ENCODE measurements at places on chromosomes 12 and 14. TPM values are rescaled to one million over a fixed set of nuclear protein-coding genes. Genes with fewer than 3 reads are reported as not detected.

Gene TROAP
- total RNA-seq = 0.97 TPM

Gene OR6C2
- not detected for total RNA-seq

Gene LRRC10
- 39.2 TPM for total RNA-seq

Gene ANKRD13A
- total RNA-seq = 22.9 TPM

Gene KICS2
- 3.8 TPM for total RNA-seq

Gene NEUROD4
- not detected for total RNA-seq

Gene MRPS35
- 56.7 TPM for total RNA-seq

Gene YEATS4
- total RNA-seq = 11.4 TPM

Gene SCARB1
- 14.1 TPM for total RNA-seq

Gene GALNT16
- 94.9 TPM for total RNA-seq

Gene BCL11B
- total RNA-seq = 0.14 TPM

Gene GPRC5A
- total RNA-seq = 1.7 TPM

Gene OASL
- 0.08 TPM for total RNA-seq

Gene ZDHHC22
- total RNA-seq = not detected

Gene PPFIA2
- total RNA-seq = 0.35 TPM

- DNase-seq = no peak
Observed at GRCh38 chr12:68479261-68479895, 131.3 kb upstream of the RAP1B start.

- no peak for DNase-seq
Observed at GRCh38 chr14:28778138-28779117, 11.8 kb downstream of the FOXG1 start.

DNA sequence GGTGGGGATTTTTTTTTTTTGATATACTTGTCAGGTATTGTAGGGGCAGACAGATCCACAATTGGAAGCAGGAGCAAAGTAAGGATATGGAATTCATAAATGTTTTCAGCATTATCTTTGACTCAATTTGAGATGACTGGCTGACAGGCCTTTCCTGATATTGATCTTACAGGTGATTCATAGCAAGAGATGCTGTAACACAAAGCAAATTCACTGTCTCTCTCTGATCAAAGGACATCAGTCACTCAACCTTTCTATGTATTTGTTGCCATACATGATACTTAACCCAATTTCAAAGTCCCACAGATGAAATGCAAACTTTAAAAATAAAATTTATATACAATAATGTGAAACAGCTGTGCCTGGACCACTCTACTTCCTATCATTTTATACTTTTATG lies 1506.9 kb downstream of the AACS start:
- no peak for DNase-seq

- no peak for DNase-seq
Observed at GRCh38 chr14:26663506-26663905, 65.7 kb upstream of the NOVA1 start.

- DNase-seq = no peak
Observed at GRCh38 chr14:45678163-45678562, 425.2 kb upstream of the MIS18BP1 start.

DNA sequence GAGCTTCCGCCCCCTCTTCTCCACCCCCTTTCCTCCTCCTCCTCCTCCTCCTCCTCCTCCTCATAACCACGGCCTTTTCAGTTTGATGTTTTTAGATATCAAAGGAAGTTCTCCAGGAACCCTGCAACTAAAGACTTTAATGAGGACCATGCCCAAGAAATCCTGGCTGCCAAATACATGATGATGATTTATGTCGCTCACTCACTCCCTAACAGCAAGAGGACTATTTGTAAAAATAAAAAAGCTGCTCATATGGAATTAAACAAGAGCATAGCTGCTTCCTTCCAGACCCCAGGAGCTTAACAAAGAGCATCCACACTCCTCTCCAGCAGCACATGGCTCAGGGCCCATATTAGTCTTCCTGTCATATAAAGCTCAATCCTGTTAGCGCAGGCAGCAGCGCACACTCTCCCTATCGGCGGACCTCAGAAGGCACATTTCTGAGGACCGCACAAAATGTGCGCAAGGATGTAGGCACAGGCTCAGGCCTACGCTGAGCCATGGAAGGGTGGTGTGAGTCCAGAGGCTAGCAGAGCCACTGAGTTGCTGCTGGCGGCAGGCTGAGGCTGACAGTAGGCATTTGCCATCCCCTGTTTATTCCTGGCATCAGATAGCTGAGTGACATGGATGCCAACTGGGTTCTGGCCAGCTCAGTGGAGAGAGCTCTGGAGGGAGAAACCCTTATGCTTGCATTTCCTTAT lies 232.8 kb downstream of the MSRB3 start:
- DNase-seq = peak; percentile 68

- no peak for DNase-seq
Observed at GRCh38 chr14:58599707-58600106, 38.1 kb upstream of the DACT1 start.

- DNase-seq = no peak
Observed at GRCh38 chr14:69999261-69999674, 120.1 kb downstream of the SMOC1 start.

DNA sequence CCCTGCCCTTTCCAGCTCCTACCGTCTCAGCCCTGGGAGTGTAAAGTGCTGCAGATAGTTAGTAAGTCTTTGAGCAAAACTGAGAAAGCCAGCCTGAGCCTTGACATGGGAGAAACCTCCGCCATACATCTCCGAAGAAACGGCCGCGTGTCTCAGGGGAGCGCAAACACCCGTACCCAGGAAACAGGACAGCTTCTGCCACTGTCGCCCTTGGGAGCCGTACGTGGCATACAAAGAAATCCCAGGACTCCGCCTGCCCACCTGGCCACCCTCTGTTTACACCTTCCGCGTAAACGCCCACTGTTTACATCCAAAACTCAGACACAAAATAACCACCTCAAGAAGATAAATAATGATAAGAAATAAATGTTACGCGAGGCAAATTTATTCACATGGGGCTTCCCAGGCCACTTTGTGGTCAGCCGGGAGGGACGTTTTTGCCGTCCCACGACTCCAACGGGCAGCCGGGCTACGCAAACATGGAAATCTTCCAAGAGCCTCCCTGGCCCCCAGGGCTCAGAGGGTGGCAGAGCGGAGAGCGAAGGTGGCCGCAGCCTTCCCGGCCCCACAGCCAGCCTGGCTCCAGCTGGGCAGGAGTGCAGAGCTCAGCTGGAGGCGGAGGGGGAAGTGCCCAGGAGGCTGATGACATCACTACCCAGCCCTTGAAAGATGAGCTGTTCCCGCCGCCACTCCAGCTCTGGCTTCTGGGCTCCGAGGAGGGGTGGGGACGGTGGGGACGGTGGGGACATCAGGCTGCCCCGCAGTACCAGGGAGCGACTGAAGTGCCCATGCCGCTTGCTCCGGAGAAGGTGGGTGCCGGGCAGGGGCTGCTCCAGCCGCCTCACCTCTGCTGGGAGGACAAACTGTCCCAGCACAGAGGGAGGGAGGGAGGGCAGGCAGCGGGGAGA lies at the start of gene BDKRB2:
TSS of gene BDKRB2 (plus strand) at position 689 of the 908 bp plus-strand sequence. CDS start 32,269 bp downstream, outside the sequence.
- no peak for DNase-seq

GRCh38 chr12:117023998-117024960 lies 74.9 kb downstream of the TESC start:
- DNase-seq = no peak

DNA sequence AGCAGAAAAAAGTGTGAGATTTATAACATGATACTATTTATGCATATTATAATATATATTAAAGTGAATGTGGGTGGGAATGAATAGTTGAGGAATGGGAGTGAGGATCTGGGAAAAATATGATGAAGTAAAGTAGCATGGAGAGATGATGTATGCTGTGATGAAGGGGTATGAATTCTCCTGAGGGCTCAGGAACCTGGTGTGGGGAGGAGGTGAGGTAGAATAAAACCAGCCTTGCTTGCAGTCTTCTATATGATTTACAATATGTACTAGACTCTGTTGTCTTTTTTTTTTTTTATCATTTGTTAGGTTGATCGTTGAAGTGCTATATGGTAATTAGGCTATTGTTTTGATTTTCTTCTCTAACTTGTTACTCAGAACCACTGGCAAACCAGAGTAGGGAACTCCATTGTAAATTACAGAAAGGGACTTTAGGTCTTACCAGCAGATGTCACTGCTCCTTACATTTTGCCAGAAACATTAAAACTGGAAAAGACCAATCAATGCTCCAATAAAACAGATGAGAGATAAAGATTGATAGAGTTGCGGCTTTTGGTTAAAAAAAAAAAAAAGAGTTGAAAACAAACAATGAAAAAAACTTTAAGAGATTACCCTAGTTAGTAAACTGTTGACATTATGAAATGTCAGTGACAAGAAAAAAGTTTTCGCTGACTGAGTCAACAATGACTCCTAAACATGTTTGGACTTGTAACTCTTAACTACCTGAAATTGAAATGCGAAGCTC lies 39.9 kb downstream of the ATL1 start:
- no peak for DNase-seq

GRCh38 chr12:54338698-54339296 lies 13.9 kb downstream of the COPZ1 start:
- no peak for DNase-seq

GRCh38 chr12:123134826-123135225 lies 16.1 kb downstream of the PITPNM2 start:
- no peak for DNase-seq

- DNase-seq = peak; percentile 34
Observed at GRCh38 chr12:123037791-123038190, 57.3 kb downstream of the ARL6IP4 start.

GRCh38 chr14:75697386-75697785 lies 36.3 kb downstream of the TTLL5 start:
- DNase-seq = no peak

DNA sequence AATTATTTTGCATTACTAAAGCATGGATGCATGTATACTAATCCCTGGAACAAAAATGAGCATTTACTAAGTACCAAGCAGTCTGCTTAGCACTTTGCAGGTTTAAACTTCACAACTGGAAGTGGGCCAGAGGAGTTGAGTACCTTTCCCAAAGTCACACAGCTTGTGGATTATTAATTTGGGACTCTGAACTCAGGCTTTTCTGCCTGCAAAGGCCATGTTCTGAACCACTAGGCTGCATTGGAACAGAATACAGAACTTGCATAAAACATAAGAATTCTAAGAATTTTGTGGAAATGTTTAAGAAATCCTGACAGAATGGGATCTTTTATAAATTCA lies 132.9 kb upstream of the AMIGO2 start:
- DNase-seq = no peak

- DNase-seq = peak; percentile 85
Observed at GRCh38 chr14:104687601-104688504, 1.6 kb upstream of the INF2 start.

DNA sequence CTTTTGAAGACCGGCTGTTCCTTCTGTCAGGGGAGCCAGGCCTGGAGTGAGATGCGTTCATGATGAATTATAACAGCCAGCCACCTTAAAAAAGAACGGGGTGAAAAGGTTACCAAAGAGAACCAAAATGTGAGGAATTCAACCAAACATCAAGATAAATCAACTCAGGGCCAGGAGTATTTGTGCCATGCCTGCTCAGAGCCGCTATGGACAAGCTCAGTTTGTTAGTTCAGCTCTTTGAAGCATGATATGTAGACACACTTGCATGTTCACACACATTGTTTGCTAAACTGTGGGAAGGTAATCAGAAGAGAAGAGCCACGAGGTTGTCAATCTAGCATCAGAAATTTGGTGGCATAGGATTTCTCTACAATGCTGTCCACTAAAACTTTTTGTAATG lies 367.4 kb upstream of the TBX3 start:
- DNase-seq = no peak

- DNase-seq = no peak
Observed at GRCh38 chr14:24079491-24080141, 8.3 kb downstream of the CPNE6 start.

GRCh38 chr14:73741386-73741875 lies 27.2 kb upstream of the PNMA1 start:
- peak; percentile 87 for DNase-seq

- DNase-seq = no peak
Observed at GRCh38 chr12:7302266-7302986, 1.4 kb upstream of the ACSM4 start.

DNA sequence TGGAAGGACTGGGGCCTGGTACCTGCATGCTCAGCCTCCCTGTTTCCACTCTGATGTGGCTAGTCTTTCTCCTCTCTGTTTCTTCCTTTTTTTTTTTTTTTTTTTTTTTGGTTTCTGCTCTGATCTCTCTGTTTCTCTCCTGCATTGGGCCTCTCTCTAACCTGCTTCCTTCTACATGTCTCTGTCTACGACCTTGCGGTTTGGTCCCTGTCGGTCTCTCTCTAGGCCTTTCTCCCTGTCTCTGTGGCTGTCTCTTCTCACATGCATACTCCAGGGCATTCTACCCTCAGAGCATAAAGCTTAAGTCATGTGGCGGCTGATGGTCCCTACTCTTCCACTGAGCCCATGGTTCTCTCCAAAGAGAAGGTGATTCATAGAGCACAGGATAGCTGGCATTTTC lies 1096.6 kb downstream of the BCL11B start:
- no peak for DNase-seq

DNA sequence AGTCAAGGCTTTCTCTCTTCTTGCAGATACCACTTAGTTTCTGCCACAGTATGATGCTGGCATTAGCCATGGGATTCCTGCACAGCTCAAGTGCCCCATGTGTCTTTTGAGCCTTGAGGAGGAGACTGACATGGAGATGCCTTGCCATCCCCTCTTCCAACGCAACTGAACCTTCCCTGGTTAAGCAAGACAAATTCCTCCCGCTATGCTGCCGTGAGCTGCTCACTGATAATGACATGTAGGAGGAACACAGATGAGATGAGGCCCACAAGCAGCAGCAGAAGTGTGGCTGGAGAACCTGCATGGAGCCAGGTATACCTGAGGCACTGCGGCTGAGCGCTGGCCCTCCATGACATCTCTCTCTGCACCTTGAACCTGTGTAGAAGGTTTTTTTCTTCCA lies 15.4 kb upstream of the PPP1R1A start:
- DNase-seq = no peak

- no peak for DNase-seq
Observed at GRCh38 chr14:78028471-78028870, 141.7 kb upstream of the NRXN3 start.

GRCh38 chr14:105337966-105338741 lies 23.6 kb downstream of the PACS2 start:
- no peak for DNase-seq

GRCh38 chr12:47757840-47758583 lies 668 bp downstream of the RAPGEF3 start:
- DNase-seq = peak; percentile 73

DNA sequence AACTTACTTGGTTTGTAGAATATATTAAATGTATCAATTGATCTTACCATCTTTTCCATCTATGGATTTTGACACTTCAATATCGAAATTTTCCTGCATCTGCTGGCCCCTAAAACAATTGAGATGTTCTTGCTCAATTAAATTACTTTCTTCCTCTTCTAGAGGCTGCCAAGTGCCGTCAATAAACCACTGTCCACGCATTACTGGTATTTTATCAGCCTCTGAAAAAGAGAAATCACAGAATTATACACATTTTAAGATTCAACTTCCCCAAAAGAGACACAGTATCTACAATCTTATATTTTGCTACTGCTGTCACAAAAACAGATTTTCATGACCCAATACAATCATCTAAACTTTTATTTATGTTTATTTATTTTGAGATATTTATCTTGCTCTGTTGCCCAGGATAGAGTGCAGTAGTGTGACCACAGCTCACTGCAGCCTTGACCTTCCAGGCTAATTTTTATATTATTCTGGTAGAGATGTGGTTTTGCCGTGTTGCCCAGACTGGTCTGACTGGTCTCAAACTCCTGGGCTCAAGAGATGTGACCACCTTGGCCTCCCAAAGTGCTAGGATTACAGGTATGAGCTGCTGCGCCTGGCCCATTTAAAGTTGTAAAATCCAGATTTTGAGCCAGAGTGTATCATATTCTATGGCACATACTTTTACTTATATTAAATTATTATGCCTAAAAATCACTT lies 49.3 kb downstream of the DDHD1 start:
- no peak for DNase-seq
